Uterus (tissue), 4 donors: ENCODE measurements at places on chromosomes 16 and 17.

DNA sequence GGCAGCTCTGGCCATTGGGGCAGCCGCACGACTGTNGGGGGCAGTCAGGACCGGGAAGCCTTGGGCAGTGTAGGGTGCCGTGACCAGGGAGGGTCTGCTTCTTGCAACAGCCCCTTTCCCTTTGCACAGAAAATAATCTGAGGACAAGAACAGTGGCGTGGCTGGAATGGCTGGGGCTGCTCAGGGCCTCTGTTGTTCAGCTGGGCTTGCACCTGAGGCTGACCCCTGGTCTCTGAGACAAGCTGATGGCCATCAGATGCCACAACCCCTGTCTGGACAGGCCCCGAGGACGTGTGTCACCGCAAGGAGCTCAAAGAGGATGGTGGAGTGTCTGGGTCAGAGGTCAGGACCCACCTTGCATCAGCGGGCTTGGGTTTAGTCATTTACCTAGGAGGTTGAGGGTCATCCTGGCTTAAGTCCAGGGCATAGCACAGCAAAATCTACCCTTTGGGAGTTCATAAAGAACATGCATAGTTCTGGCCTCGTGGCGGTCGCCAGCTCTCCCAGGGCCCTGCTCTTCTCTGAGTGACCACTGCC is 46.9 kb downstream of the METRNL start:
- DNase-seq, result no peak

DNA sequence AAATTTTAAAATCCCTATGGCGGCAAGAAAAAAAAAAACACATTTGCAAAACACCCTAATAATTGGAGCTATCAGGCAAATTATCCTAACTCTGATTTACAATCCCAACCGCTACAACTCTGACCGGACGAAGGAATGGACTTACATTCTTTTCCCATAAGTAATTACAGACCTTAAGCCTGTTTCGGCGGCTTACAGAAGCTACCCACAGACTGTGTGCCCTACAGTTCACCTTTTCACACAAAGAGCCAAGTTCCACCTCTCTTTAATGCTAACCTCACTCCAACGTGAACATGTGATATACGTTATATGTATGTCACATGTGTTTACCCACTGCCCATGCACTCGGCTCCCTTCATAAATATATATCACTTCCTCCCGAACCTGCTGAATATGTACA is 8.7 kb upstream of the MEAK7 start:
- DNase-seq, result no peak

DNA sequence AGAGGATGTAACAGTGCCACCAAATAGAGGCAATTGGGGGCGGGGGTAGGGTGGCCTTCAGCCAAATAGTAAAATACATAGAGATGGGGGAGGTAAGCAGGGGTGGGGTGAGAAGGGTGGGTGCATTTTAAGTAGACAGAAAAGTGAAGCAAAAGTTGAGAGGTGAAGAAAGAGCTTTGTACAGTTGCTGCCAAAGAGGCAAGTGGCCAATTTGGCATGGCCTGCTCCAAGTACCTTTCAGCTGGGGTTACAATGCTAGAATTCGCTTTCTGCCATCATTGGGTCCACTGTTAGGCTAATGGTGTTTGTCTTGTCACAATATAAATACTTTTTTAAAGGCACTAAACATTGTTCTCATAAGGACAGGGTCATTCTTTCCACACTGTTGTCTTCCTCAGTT is 5.2 kb upstream of the TMEM97 start:
- no peak for DNase-seq

GRCh38 chr16:76213860-76214259 is 63.3 kb upstream of the CNTNAP4 start:
- no peak for DNase-seq

- no peak for DNase-seq
Observed at GRCh38 chr16:12160249-12160648, 183.7 kb downstream of the SNX29 start.

DNA sequence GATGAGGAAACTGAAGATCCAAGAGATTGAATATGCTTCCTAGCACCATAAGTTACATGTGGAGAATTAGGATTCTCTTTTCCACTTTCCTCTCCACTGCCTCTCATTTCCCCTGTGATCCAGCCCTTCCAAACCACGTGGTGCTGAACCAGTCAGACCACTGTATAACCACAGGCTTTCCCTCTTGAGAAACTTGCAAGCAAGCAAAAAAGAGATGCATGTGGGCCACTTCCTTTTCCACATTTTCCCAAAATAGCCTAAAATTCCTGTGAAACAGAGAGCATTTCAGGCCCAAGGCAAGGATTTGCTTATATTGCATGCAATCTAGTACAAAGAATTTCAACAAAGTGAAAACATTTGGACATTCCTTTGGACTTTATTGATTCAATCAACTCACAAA is 59.3 kb upstream of the KSR1 start:
- no peak for DNase-seq

DNA sequence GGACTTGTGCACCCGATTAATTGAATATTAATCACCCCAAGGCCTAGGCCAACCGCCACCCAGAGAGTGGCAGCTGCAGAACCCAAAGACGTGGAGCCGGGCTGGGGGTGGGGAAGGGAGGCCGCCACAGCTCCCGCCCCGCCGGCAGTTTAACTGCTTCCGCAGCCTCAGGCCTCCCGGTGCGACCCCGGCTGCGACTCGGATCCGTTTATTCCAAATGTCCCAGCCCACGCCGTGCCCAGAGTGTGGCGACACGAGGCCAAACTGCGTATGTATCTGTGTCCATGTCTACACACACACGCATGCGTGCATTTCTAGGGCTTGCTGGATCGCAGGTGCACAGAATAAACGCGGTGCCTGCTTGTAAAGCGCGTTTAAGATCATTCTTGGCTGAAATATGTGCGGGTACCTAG is 802 bp upstream of the TOB1 start:
- no peak for DNase-seq

DNA sequence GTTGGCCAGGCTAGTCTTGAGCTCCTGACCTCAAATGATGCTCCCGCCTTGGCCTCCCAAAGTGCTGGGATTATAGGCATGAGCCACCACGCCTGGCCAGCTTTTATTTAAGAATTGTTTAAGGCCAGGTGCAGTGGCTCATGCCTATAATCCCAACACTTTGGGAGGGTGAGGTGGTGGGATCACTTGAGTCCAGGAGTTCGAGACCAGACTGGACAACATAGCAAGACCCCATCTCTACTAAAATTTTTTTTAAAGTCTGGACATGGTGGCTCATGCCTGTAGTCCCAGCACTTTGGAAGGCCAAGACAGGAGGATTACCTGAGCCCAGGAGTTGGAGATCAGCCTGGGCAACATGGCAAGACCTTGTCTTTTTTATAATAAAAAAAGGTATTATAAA is 5.2 kb downstream of the PLXDC1 start:
- DNase-seq, result no peak

GRCh38 chr17:7589204-7589868 is 558 bp downstream of the SOX15 start:
- peak; percentile 88 for DNase-seq

DNA sequence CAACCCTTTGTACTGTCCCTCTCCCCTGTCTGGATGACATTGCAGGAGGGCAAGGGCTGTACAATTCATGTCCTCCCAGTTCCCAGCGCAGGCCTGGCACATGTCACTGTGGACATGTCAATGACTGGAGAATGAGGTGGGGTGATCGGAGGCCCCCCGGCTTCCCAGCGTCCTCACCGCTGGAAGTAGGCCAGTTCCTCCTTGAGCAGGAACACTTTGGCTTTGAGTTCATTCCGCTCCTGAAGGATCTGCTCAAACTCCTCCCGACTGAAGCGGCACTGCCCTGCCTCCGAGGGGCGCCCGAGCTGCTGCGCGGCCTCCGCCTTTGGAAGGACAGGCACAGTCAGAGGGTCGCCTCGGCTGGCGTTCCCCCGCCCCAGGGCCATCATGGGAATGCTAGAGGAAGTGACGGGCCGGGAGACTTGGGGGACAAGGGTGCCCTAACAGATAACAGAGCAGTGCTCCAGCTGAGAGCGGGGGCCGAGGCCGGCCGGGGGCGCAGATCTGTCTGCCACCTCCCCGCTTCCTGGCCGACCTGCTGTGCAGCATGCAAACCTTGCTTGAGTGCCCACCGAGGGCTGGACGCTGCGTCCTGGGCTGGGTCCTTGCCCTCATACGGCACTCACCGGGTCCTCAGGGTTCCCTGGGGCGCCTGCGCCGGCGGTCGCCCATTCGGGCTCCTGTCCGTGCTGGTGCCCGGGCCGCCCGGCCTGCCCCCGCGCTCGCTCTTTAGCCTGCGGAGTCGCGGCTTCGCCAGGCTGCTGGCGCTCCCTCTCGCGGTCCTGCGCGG is 1.3 kb downstream of the RILP start:
- no peak for DNase-seq

- no peak for DNase-seq
Observed at GRCh38 chr17:83099570-83100181, 20.3 kb downstream of the METRNL start.

DNA sequence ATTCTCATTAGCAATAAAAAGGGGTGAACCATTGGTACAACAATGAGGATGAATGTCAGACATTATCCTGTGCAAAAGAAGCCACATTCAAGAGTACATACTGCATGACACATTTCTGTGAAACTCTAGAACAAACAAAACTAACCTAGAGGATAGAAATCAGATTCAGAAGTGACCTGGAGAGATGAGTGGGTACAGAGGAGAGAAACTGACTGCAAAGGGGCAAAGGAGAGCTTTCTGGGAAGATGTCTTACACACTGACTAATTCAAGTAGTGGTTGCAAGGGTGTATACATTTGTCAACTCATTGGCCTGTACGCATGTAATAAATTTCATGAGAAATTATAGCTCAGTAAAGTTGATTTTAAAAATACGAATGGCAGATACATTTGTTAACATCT is 115.6 kb downstream of the GAS7 start:
- no peak for DNase-seq

GRCh38 chr17:60754057-60754604 is 76.5 kb downstream of the BCAS3 start:
- no peak for DNase-seq

DNA sequence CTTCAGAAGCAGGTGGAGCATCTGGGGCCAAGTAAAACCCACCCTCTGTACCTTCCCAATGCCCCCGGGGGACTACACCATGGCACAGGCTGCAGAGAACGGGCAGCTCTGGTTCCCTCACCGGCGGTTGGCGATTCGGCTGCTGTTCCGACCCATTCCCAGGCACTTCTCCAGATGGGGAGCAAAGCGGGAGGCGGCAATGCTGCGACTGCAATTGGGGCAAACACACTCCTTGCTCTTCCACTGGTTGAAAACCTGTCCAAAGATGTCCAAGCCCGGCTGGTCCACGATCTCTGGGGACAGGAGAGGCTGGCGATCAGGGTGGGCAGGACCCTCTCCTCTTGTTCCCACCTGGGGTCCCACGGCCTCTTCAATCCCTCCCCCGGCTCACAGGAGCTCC is 2.6 kb downstream of the ATXN7L3 start:
- DNase-seq, result no peak

- DNase-seq, result no peak
Observed at GRCh38 chr17:76272541-76273444, 7.6 kb downstream of the UBALD2 start.

GRCh38 chr16:74605746-74606520 is 981 bp downstream of the GLG1 start:
- no peak for DNase-seq
